NCI-H1105 (cell line): ENCODE measurements at places on chromosomes 2 and 18.

DNA sequence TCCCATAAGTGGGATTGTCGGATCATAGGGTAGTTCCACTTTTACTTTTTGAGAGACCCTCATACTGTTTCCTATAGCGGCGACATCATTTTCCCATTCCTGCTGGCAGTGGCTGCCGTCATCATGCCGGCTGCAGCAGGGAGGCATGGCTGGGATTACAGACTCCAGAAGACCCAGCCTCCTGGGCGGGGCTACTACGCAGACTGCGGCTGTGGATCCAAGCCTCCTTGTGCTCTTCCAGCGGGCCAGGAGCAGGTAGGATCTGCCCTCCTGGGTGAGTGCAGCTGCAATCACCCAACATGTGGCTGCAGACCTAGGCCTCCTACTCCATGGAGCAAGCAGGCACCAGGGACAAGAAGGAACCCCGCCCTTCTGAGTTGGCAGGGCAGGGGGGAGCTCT lies 359.2 kb downstream of the GALR1 start:
- no peak for DNase-seq

DNA sequence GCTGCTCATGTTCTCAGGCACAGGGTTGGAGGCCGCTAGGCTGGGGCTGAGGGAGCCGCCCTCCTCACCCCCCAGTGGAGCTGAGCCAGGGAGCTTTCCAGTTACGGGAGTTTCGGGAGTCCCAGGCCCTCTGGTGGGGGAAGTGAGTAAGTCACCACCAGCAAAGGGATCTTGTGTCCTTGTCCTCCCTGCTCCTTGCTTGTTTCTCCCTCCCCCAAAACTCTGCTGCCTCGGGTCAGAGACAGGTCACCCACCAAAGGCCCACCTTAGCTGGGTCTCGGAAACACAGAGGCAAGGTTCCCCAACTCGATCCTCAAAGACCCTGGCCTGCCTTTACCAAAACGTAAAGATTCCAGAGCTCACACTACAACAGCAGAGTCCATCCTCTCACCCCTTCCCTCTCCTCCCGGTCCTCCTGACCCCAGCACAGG lies 60.5 kb upstream of the POMC start:
- DNase-seq = peak; percentile 46

- DNase-seq = no peak
Observed at GRCh38 chr2:105329561-105330495, at the start of gene TGFBRAP1. TGFBRAP1 (minus strand) TSS chr2:105329735; CDS start chr2:105308301, 21,434 bp downstream.

DNA sequence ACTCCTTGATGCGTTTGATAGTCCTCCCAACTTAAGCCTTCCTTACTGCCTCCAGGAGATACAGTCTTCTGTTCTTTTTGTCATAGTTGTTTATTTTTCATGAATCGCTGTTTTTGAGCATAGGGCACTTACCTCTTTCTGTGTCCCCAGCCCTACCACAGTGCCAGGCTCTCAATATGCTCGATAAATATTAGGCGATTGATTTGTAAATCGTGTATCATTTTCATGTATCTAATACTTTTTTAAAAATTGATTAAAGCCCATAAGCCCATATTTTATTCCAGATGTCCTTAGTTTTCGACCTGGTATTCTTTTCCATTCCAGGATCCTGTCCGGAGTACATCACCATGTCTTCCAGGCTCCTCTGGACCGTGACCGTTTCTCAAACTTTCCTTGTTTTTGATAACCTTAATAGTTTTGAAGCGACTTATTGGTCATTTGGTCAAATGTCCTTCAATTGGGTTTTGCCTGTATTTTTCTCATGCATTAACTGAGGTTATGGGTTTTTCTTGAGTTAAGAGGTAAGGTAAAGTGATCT lies 444 bp upstream of the MMADHC start:
- DNase-seq = no peak

GRCh38 chr2:42693013-42693615 lies 70.8 kb downstream of the OXER1 start:
- DNase-seq = no peak
